ENCODE measurements at places on chromosomes 3 and 15.

DNA sequence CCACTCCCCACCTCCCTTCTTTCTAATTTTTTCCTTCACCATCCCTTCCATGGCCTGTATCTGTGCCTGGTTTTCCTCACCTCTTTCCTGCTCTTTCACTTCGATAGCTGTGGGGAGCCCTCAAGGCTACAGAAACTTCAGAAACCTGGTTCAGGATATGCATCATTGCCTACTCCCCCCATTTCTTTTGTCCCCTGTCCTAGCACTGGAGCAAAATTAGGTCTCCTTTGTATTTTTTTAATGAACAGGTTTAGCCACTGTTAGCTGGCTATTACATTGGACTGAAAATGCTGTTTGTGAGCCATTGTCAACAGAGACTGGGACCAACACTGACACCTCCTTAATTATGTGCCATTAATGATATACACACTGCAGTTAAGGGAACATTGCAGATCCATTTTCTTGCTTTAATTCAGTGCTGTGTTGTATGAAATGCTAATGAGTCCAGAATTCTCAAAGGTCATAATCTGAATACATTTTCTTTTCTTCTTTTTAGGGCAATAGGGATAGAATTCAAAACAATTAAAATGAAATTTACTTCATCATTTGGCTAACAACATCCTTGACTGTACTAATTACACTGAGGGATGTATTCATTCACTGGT lies 138.6 kb downstream of the PDCD6IP start:
- DNase-seq, result no peak

DNA sequence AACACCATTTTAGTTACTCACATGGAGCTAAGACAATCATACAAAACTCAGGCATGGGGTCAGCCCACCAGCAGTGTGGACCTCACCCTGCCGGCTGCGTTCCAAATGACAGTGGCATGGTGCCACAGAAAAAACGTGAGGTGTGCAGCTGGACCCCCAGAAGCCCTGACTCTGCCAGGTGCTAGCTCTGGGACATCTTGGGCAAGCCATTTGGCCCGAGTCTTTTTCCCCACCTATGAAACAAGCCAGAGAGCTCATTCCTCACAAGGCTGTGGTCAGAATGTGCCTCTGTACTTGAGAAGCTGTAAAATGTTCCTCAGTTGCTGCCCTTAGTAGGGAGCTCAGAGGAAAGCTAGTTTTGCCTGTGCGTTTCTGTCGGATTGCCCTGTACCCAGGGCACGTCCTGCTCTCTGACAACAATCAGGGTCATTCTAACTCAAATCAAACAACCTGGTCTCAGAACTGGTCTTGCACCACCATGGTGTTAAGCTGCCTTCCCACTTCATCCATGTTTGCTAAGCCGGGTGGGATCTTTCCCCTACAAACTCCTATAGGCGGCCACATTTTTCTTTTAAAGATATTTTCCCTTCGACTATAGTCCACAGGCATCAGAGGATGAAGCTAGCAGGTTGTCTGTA lies 44.9 kb downstream of the LIPC start:
- no peak for DNase-seq

GRCh38 chr3:74623261-74623836 lies 8.9 kb upstream of the CNTN3 start:
- no peak for DNase-seq

DNA sequence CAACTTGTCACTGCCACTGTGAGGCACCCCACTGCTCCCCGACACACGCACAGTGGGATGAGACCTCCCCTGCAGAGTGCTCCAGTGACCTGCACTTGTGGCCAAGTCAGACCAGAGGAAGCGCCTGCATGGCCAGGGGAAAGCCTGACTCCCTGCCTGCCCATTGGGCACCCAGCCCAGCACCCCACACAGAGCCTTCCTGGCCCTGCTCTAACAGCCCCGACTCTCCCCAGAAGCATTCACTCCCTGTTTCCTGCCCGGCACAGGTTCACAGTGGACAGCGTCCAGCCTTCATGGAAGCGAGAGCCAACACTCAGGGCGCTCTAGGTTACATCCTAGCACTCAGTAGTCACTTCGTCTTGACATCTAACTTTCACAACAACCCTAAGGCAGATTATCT lies 27.8 kb downstream of the RBPMS2 start:
- no peak for DNase-seq

DNA sequence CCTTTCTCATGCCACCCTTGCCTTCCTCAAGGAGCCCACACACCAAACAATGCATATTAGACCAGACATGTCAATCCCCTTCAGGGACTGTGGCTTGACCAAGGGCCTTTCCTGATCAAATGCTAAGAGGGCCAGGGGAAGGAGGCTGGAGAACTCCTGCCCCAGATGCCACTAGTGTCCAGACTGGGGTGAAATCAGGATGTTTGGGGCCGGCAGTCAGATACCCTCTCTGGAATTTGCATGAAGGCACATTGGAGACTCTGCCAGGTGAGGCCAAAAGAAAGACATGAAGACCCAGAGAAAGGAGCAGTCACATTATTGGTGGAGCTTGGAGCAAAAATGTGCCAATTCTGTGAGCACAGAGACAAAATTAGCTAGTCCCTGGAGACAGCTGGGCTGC lies 154.1 kb downstream of the TLE3 start:
- DNase-seq, result no peak

GRCh38 chr15:75051191-75051608 lies 27.8 kb downstream of the PPCDC start:
- no peak for DNase-seq

DNA sequence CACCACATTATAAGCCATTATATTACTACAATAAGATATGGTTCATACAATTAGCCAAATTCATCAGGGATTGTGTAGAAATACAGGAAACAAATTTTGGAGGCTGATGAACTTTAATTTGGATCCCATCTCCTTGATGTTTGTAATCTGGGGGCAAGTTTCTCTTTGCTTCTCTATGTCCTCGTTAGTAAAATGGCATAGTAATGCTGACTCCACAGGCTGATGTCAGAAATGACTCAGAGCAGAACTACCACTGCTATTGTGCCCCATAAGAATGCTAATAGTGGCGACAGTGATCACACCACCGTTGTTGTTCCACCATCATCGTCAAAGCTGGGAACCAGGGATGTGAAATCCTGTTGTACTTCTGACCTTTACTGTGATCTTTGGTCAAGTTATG lies 722.3 kb upstream of the LMCD1 start:
- DNase-seq, result no peak

GRCh38 chr3:186237915-186238314 lies 124.1 kb downstream of the DGKG start:
- no peak for DNase-seq

All from activated CD4-positive, alpha-beta T cell treated with anti-CD3 and anti-CD28 coated beads, Interleukin-2, amount 50 U/mL, for 24 hours (primary cell).